ENCODE measurements at places on chromosomes 7 and 10.
A peak's percentile ranks its signal among the peaks of the same experiment; 100 is the strongest.

GRCh38 chr10:63027531-63027930, 105.6 kb upstream of the NRBF2 start:
- DNase-seq, result no peak

DNA sequence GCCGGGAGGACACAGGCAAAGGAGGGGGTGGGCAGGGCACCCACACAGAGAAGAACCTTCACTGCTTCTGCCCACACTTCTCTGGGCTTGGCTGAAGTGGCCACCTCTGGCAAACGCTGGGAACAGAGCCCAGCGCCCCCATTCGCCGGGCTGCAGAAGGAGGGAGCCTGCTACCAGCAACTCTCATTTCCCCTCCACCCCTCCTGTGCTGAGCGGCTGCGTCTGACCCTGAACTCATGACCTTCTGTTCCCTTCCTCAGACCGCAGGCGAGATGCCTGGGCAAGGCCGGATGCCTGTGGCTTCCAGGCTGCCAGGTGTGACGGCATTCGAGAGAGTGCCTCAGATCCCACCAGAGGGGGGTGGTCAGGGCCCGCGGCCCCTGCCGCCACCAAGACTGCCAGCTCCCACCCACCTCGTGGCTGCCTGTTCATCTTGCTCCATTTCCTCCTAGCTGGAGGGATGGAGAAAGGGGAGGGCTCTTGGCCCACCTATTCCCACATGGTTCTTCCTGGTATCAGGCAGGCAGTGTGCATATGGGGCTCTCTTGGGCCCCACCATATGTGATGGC, 19.8 kb downstream of the DNAJB12 start:
- peak; percentile 91 for DNase-seq

GRCh38 chr7:14197280-14197679, 207.8 kb upstream of the ETV1 start:
- no peak for DNase-seq

GRCh38 chr7:136877509-136877908, 9.1 kb downstream of the CHRM2 start:
- no peak for DNase-seq

DNA sequence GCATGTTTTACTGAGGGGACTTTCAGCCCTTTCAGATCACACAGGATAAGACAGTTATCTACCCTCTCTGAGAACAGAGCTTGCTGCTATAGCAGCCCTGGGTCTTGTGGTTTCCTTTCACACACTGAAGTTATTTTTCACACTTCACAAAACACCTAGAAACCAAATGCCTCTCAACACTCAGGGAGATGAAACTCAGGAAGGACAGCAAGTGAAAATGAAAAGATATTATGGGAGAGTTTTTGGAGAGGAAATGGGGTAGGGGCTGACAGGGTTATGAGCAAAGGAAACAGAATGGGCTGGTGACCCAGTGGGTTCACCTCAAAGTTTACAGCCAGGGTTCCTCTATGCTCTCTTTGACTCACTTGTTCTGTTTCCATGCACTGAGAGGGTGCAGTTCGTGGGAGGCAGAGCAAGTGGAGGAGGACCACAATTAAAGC, 17.0 kb upstream of the GIMAP2 start:
- peak; percentile 81 for DNase-seq

GRCh38 chr10:61325223-61325960, 127.8 kb downstream of the TMEM26 start:
- no peak for DNase-seq

- DNase-seq, result no peak
Measured at GRCh38 chr10:79185796-79186374, 117.1 kb downstream of the ZMIZ1 start.

- DNase-seq, result no peak
Measured at GRCh38 chr7:71345117-71345884, 213.4 kb downstream of the GALNT17 start.

DNA sequence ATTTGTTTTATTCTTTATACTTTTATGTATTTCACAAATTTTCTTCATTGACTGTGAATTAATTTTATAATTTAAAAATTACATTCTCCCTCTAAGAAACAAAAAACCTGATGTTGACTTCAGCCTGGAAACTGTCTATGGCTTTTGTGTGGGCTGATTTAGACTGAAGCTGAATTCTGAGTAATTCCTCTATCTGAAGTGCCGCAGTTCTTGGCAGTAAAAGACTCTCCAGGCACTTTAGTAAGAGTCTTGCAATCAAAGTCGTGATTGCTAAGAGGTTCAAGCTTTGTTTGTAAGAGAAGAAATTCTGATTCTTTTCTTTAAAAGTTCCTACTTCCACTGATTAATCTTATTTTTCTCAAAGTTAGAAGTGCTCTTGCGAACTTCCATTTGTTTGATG, 3.4 kb upstream of the CEP41 start:
- no peak for DNase-seq

DNA sequence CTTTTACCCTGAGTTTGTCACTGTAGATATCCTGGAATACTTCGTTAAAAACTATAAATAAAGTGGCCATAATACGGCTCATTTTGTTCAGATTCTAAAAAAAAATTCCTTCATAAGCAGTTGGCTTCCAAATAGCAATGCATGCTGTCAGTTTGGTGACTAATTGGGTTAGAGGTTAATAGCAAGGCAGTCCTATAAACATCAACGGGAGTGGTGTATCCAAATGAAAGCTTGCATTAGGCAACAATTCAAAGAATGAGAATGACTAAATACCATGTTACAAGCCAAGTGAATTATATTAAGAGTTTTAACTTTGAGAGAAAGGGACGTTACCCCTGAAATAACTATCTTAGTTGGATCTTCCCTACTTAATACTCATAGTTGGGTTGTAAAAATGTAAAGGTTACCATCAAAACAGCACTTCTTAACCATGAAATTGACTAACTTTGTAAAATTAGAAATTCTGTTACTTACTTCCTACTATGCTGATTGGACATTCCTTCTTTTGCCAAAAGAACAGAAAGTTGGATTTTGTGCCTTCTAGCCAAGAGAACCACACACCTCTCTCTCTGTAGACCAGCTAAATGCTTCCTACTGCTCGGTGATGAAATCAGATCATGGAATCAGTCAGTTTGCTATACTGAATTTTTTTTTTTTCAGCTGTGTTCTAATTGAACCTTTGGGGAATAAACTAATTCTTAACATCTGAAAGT, 98.0 kb downstream of the KAT6B start:
- DNase-seq, result no peak

DNA sequence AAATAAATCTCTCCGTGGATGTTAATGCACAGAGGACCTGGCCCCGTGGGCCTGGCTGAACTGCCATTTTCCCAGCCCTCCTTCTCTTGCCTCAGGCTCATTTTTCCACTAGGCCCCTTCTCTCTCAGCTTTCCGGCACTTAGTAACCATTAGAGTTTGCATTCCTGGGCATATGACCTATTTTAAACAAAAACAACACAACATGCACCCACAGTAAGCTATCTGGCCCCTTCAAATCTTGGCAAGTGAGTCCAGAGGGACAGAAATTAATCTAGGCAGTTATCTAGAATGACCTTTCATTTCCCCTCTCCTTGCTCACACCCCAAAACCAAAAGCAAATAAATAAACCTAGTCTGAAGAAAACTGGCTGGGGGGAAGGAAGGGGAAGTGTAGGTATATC, 11.7 kb downstream of the FBXW4 start:
- DNase-seq, result no peak

GRCh38 chr7:119967221-119967620, 305.8 kb upstream of the KCND2 start:
- no peak for DNase-seq

- DNase-seq, result peak; percentile 84
Measured at GRCh38 chr10:7484456-7485243, 73.8 kb upstream of the SFMBT2 start.

DNA sequence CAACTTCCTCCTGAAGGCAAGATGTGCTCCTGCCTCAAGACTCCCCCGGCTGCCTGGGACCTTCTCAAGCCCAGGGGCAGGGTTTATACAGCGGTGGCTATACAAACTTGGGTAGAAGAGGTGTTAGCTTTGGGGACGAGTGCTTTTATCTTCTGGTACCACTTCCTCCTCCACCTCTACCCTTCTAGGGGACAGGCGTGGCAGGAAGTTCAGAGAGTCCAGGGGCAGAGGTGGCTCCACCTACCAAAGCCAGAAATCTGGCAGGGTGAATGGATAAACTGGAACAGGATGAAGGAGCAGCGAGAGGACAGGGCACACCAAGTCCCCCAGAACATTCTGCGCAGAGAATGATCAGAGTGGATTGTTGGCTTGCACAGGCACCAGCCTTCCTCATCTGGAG, 24.0 kb upstream of the TM9SF3 start:
- no peak for DNase-seq

DNA sequence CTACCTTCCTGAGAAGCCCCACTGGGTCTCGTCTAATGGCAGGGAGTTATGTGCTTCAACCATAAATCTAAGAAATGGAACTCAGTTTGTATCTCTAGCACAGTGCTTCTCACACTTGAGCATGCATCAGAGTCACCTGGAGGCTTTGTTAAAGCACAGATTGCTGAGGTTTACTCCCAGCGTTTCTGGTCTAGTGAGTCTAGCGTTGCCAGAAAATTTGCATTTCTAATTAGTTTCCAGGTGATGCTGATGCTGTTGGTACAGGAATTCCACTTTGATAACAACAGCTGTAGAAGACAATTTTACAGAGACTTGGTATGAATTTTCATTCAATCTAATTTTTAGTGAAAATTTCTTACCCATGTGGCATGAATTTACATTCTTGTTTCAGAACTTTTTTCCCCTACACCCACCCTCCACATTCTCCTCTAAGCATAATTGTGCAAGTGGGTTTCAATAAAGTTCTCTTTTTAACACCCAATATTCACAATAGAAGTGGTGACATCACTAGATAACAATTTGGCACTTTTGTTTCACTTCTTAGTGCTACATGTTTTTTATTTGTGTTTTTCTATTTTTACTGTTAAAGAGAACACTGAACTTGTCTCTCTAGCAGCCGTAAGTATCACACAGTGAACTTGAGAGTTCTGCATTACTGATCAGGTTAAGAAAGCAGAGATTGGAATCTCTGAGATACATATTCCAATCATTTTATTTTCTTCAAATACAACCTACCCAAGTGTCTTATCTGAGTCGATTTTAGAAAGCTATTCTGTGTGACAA, 48.4 kb upstream of the BET1 start:
- no peak for DNase-seq

DNA sequence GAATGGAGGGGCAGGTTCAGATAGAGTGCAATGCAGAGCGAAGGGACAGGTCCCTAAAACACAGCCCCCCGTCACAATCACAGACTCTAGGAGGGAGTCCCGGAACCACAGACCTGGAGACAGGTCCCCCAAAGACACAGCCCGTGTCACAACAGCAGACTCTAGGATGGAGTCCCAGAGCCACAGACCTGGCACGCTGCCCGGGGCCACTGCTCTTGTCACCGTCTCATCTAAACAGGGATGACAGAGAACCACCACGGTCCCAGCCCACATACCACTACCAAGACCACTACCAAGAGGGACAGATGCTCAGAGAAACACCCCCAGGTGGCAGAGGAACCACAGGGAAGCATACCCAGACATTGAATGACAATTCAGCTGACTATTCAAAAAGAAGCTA, 183.9 kb downstream of the TCERG1L start:
- no peak for DNase-seq

- no peak for DNase-seq
Measured at GRCh38 chr10:105598207-105598606, 957.1 kb downstream of the SORCS3 start.

DNA sequence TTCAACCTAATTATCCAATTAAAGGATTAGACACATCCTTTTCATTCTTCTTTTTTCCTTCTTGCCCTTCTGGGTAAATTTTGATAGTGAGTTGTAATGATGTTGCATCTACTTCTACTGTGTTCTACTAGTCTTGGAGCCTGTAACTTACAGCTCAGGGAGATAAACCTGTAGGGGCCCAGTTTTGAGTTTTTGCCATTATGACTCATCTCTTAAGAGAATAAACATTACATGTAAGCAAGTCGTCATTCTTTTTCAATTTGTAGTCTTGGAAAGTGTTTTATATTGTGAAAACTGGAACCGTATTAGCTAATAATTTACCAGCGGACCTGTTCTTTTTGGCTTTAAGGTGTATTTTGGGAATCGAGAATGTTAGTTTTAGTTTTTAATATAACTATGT, 89.7 kb upstream of the RPA3 start:
- no peak for DNase-seq

DNA sequence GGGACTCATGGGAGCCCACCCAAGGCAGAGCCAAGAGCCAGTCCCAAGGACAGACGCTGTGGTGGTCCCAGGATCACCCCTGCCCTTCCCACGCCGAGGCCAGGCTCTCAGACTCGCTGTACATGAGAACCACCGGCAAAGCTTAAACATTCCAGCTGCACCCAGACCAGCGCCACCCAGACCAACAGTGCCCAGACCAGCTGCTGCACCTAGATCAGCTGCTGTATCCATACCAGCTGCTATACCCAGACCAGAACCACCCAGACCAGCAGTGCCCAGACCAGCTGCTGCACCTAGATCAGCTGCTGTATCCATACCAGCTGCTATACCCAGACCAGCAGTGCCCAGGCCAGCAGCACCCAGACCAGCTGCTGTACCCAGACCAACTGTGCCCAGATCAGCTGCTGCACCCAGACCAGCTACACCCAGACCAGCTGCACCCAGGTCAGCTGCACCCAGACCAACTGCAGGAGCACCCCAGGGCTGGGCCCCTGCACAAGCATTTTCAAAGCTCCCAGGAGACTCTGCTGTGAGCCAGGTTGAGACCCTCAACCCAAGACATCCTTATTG, 47.9 kb upstream of the CNPY1 start:
- DNase-seq, result no peak

- no peak for DNase-seq
Measured at GRCh38 chr10:125392609-125393008, 232.2 kb upstream of the CTBP2 start.

DNA sequence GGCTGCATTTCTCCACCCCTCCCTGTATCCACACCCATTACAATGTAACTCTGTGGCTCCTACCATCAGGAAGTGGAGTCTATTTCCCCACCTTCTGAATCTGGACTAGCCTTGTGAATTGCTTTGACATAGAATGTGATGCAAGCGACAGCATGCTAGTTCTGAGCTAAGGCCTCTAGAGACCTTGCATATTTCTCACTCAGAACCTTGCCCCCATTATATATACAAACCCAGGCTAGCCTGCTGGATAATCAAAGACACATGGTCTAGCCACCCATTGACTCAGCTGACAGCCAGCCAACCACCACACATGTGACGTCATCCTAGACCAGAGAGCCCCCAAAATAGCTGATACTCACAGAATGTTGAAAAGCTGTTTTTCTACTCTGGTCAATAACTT, 77.9 kb downstream of the CCDC71L start:
- DNase-seq, result no peak

DNA sequence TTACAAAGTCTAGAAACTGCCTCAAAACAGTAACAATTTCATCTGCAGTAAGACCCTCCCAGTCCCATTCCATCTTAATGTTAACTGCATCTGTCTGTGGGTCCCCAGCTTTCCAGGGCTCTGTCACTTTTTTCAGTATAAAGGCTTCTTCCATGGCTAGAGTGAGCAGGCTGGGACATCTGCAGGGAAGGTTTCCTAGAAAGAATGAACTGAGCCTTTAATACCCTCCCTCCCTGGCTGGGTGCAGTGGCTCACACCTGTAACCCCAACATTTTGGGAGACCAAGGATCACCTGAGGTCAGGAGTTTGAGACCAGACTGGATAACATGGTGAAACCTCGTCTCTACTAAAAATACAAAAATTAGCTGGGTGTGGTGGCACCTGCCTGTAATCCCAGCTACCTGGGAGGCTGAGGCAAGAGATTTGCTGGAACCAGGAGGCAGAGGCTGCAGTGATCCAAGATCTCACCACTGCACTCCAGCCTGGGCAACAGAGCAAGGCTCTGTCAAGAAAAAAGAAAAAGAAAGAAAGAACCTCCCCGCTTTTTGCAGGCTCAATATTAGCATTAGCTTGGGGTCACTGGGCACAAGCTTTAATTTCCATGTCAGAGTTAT, 3.4 kb downstream of the ERV3-1 start:
- DNase-seq, result no peak

GRCh38 chr7:113179313-113179712, 61.0 kb upstream of the SMIM30 start:
- DNase-seq, result no peak
